ENCODE measurements at places on chromosomes 5 and 9. TPM values are rescaled to one million over a fixed set of nuclear protein-coding genes. Genes with fewer than 3 reads are reported as not detected.

Gene DMRT3
- total RNA-seq: not detected

Gene SEMA4D
- total RNA-seq: 350 TPM

Gene SV2C
- 0.28 TPM for total RNA-seq

Gene RAD50
- 35.6 TPM for total RNA-seq

Gene CSNK1G3
- 30.8 TPM for total RNA-seq

Gene EGFLAM
- total RNA-seq: not detected

Gene TEX48
- 1.5 TPM for total RNA-seq

Gene KDM3B
- total RNA-seq: 51.9 TPM

Gene MSMP
- total RNA-seq: not detected

Gene CYLC2
- not detected for total RNA-seq

Gene GALNT12
- total RNA-seq: 2.0 TPM

Gene IL7R
- total RNA-seq: 273 TPM

Gene PRDM9
- not detected for total RNA-seq

Gene FANCC
- total RNA-seq: 12.3 TPM

Data from activated CD4-positive, alpha-beta memory T cell treated with anti-CD3 and anti-CD28 coated beads, Interleukin-2, amount 10 ng/mL, durations not matched to agents 7 days and 5 days (primary cell).